ENCODE measurements at places on chromosomes 6 and 20.
A peak's percentile ranks its signal among the peaks of the same experiment; 100 is the strongest.

GRCh38 chr20:49969946-49970345 lies 12.8 kb upstream of the SNAI1 start:
- no peak for DNase-seq

GRCh38 chr6:163626073-163626867 lies 211.8 kb downstream of the QKI start:
- DNase-seq = no peak

GRCh38 chr6:139475646-139476045 lies 101.2 kb upstream of the CITED2 start:
- DNase-seq = no peak

- peak; percentile 13 for DNase-seq
Measured at GRCh38 chr6:142155895-142156757, 9.1 kb downstream of the VTA1 start.

- DNase-seq = no peak
Measured at GRCh38 chr20:60224914-60225313, 266.7 kb downstream of the CDH26 start.

DNA sequence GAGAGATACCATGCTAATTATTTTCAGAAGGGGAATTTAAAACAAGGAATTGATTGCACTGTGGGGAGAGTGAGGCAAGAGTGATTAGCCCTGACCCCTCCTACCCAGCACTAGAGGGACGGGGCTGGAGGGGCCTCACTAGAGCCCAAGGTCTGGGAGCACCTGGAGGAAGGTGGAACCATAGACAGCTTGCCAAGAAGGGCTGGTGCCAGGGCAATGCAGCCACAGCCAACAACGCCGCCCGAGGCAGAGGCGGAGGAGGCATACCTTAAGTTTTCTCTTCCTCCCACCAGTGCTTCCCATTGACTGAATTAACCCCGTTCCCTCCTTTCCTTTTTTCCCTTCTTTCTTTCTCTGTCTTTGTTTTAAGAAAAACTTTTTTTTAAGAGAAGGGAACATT lies 40.0 kb downstream of the IYD start:
- no peak for DNase-seq

DNA sequence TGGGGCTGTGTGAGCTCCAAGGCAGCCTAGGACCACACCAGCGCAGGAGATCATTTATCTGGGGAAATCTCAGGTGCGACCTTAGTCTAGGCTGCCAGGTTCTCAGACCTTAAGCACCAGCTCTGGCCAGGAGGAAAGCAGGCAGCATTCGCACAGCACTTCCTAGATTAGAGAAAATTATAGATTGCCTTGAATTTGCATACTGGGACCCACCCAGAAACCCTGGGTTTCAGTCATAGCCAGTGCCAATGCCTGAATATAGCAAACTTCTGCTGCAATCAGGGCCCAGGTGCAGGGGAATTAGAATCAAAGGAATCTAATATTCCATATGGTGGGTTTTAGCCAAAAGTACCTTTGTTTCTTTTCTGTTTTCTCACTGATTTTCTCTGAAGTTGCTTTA lies 204.3 kb upstream of the CST7 start:
- DNase-seq = no peak

DNA sequence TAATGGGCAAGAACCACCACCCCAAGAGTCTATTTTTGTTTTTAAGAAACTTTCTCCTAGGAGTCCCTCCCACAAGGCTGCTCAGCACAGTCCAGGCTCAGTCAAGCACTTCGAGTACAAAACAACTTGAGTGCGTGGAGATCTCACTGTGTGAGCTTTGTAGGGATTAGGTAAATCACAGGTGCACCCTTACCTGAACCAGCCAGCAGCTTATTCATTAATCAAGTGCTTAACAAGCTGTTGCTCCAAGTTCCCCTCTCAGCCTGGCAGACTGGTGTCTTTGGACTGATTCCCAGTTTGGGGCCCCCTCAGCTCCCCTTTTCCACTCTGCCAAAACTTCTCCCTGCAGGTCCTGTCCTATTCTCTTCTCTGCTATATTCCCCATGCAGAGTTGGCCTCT lies 133.1 kb downstream of the LY86 start:
- no peak for DNase-seq

GRCh38 chr20:39107741-39108140 lies 145.6 kb downstream of the DHX35 start:
- no peak for DNase-seq

- DNase-seq = no peak
Measured at GRCh38 chr6:49675816-49676215, 37.5 kb downstream of the CRISP2 start.

Data from NCI-H1436 (cell line).